ENCODE measurements at places on chromosomes 4 and X.

- DNase-seq, result no peak
Measured at GRCh38 chr4:159019356-159019755, 83.5 kb upstream of the RAPGEF2 start.

DNA sequence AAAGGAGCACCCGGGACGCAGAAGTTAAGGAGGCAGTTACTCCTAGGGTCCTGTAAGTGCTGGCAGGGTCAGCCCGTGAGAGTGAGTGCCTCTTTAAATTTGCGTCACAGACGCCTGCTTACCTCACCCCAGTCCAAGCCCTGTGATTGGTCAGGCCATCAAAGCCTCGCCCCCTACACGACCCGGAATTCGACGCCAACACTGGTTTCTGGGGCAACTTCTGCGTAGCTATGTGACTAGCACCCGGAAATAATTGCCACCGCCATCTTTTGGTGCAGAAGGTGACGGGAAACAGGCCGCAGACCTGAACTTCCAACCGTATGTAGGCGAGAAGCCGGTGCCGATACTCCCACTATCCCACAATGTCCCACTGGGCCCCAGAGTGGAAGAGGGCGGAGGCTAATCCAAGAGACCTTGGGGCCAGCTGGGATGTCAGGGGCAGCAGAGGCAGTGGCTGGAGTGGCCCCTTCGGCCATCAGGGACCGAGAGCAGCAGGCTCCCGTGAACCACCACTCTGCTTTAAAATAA, at the start of gene DDX53:
TSS of gene DDX53 (plus strand) at position 265 of the 528 bp plus-strand sequence. CDS start at position 363, 98 bp downstream.
- DNase-seq, result no peak

GRCh38 chr4:72314869-72315268, 254.2 kb downstream of the ADAMTS3 start:
- no peak for DNase-seq

DNA sequence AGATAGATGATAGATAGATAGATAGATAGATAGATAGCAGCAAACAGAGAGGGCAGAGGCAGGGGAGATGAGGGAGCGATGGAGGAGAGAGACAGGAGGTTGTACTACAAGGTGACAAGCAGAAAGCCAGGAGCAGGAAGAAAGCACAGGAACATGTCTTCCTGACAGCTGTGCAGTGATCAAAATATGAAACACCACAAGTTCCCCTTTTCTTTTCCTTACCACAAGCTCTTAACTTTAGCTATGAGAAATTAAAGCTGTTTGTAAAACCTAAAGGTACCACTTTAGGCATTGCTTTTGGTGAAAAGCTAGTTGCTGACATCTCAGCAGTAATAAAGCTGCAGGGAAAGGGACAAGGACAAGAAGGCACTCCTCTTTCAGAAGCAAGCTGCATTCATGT, 9.1 kb upstream of the MAGED4B start:
- DNase-seq, result no peak

- no peak for DNase-seq
Measured at GRCh38 chrX:1528186-1528883, 8.7 kb downstream of the P2RY8 start.

DNA sequence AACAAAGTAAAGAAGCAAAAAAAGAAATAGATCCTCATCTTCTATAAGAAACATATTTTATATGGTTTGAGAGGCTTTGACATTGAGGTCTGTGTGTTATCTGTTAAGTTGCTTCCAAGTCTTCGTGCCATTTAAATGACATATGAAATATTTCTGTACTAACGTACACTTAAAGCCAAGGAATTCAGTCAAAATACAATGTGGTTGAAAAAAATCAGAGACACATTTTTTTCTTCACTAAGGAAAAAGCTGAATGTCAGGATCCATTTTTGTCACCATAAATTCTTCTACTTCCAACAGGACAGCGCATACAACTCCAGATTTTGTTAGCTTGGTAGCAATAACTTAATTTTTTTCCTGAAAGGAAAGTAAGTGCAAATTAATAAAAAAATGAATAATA, 168.5 kb downstream of the FAT4 start:
- DNase-seq, result no peak

DNA sequence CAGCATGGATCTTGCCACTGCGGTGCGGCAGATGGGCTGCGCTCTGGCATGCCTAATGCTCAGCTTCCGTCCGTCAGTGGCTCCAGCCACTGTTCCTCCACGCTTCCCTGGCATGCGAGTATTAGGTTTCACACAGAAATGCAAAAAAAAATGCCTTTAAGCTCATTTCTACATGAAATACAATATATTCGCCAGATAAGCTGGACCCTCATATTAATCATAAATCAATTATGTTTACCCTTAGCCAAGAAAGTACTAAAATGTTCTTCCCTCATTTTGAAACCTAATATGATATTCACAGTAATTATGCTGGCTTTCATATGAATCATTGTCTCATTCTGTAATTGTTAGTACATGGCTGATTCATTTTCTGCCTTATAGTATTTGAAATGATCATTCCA, 115.5 kb upstream of the FAM241A start:
- DNase-seq, result no peak

DNA sequence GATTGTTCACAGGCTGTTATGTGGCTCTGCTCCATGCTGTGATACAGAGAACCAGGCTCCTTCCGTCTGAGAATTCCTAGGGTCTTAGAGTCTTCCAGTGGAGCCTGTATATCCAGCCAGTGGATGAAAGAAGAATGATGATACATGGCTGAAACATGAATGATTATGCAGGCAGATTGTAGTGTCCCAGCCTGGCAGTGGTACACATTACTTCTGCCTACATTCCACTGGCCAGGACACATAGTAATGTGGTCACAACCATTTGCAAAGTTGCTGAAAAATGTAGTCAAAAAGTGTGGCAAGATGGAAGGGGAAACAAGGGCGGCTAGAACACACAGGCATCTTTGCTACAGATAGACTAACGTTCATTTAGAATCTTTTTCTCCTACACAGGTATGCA, 4.5 kb upstream of the GBA3 start:
- no peak for DNase-seq

DNA sequence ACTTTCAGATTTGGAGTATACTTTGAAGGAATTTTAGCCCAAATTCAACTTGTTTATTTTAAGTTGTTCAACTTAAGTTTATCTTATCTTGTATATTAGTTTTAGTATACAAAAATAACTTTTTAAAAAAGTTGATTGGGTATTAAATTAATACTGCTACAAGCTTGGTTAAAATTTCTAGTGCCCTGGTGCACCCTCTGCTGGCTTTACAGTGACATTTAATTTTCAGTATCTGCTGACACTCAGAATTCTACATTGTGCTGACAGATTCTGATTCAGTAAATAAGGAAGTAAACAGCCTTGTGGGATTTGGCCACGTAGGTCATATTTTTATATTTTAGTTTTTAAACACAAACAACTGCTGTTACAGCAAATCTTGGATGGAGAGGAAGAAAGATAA, 2.9 kb downstream of the EDA start:
- no peak for DNase-seq

DNA sequence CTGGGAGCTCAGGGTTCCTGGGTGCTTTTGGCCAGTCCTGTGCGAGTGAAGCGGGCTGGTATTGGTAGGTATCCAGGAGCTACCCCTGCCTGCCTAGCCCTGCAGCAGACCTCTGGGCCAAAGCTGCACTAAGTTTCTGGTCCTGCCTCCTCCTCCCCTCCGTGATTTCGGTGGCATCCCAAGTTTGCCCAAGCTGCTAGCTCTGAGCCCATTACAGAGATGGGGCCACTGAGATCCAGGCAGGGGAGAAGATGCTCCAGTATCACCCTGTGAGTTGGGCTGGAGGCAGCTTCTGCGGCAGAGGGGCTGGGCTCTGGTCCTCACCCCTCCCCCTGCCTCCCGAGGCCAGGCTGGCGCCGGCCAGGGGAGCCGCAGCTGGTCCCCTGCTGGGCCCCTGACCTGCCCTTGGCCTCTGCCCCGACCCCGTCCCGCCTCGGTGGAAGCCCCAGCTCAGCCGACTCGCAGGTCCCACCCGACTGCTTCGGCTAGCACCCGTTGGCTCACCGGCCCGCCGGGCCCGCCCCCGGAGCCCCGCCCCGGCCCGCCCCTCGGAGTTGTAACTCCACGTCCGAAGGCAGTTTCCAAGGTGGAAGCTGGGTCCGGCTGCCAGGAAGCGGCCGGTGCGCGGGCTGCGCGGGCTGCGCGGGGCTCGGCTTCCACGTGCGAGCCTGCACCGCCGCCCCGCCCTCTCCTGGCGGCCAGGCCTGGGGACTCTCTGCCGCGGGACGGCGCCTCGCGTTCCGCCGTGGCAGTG, at the start of gene DUSP9:
TSS of gene DUSP9 (plus strand) at position 584 of the 754 bp plus-strand sequence. CDS start 751 bp downstream, outside the sequence.
- no peak for DNase-seq

GRCh38 chr4:82948647-82949204, 48.2 kb downstream of the THAP9 start:
- DNase-seq, result no peak

DNA sequence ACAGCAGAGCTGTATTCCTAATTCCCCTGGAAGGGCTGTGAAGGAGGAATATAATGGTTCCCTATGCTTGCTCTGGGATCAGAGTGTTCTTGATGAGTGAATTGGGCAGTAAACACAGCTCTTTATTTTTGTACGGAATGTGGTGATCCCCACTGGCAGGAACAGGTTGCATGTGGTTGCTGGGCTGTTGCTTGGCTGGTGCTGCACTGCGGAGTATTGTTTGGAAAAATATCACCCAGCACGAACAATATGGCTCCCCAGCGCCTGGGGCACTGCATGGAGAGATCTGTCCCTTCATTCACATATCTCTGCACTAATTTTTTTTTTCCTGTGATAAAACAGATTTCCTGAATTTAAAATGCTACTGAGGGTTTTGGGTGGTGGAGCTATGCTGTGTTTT, 119.7 kb downstream of the MGST2 start:
- DNase-seq, result no peak

GRCh38 chr4:175350246-175350645, 432.1 kb downstream of the ADAM29 start:
- no peak for DNase-seq

DNA sequence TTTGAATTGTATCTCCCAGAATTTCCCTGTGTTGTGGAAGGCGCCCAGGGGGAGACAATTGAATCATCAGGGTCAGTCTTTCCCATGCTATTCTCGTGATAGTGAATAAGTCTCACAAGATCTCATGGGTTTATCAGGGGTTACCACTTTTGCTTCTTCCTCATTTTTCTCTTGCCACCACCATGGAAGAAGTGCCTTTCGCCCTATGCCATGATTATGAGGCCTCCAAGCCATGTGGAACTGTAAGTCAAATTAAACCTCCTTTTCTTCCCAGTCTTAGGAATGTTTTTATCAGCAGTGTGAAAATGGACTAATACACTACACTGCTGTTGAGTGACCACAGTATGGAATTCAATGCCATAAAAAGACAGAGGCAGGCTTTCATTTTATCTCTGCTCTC, 12.2 kb downstream of the CENPC start:
- DNase-seq, result no peak

DNA sequence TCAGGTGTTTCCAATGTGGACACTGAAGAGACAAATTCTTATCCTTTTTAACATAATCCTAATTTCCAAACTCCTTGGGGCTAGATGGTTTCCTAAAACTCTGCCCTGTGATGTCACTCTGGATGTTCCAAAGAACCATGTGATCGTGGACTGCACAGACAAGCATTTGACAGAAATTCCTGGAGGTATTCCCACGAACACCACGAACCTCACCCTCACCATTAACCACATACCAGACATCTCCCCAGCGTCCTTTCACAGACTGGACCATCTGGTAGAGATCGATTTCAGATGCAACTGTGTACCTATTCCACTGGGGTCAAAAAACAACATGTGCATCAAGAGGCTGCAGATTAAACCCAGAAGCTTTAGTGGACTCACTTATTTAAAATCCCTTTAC, 18.6 kb downstream of the TLR7 start:
- no peak for DNase-seq

DNA sequence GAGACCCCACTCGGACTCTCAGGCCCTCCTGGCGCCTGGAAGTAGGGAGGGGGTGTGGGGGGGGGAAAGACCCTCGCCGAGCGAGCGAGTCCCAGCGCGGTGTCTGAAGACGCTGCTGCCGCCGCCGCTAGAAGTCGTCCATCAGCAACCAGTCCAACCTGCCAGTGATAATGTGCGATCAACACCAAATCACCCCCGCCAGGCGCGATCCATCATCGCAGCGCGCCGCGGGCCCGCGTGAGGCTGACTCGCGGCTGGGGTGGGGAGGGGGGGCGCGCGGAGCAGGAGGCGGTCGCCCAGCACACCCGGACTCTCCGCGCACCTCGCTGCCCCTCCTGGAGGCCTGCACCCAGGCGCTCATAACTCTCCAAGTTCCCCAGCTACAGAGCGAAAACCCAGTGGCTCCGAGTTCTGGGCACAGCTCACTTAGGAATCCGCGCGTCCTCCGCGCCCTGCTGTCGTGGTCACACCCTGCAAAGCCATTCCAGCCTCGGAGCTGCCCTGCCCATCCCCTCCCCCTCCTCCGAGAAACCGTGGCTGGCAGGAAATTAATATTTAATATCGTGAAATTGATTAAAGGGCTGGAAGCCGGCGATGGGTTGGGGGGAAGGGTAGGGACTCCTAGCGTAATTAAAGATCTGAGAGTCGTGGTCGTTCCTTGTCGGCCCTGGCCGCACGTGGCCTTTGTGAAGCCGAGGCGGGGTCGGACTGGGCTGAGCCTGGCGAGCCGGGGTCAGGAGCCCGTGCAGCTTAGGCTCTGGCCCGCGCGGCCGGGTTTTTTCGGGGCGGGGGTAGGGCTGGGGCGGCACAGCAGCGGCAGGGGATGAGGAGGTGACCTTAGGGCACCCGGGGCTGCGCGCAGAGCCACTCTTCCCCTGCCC, 58.1 kb upstream of the BCOR start:
- DNase-seq, result no peak

GRCh38 chrX:21996872-21997455, 35.2 kb upstream of the PHEX start:
- DNase-seq, result no peak

- DNase-seq, result no peak
Measured at GRCh38 chrX:111504941-111505340, 6.5 kb upstream of the SERTM2 start.

- no peak for DNase-seq
Measured at GRCh38 chr4:13921805-13922204, 294.3 kb upstream of the BOD1L1 start.

GRCh38 chr4:23894021-23894420, 4.2 kb upstream of the PPARGC1A start:
- no peak for DNase-seq

- no peak for DNase-seq
Measured at GRCh38 chr4:68995292-68995691, 43.7 kb upstream of the UGT2A3 start.

- no peak for DNase-seq
Measured at GRCh38 chrX:76064825-76065224, 108.0 kb upstream of the PBDC1 start.

- no peak for DNase-seq
Measured at GRCh38 chrX:34563804-34564203, 93.3 kb downstream of the TMEM47 start.

- no peak for DNase-seq
Measured at GRCh38 chr4:93053140-93053539, 749.4 kb downstream of the GRID2 start.

All from vagina (tissue), 2 donors.